Cardiac fibroblast (primary cell): ENCODE measurements at places on chromosomes 3 and 15.

- no peak for DNase-seq
These were observed 7.9 kb downstream of the RPSA start for GRCh38 chr3:39414421-39414907.

GRCh38 chr3:190673148-190673547 lies 159.3 kb downstream of the IL1RAP start:
- DNase-seq: peak; percentile 46

- no peak for DNase-seq
These were observed 163.2 kb upstream of the COL8A1 start for GRCh38 chr3:99475229-99475628.

- no peak for DNase-seq
These were observed 580.4 kb downstream of the CADM2 start for GRCh38 chr3:85539232-85539631.
